ENCODE measurements at places on chromosomes 4 and X. TPM values are rescaled to one million over a fixed set of nuclear protein-coding genes. Genes with fewer than 3 reads are reported as not detected.

SMIM43 gene
- under 0.01 TPM for total RNA-seq

SYTL4 gene
- 0.77 TPM for total RNA-seq

GRCh38 chr4:90994851-90995574, 867.8 kb downstream of the CCSER1 start:
- DNase-seq: no peak

PPP4R3C gene
- not detected for total RNA-seq

DNA sequence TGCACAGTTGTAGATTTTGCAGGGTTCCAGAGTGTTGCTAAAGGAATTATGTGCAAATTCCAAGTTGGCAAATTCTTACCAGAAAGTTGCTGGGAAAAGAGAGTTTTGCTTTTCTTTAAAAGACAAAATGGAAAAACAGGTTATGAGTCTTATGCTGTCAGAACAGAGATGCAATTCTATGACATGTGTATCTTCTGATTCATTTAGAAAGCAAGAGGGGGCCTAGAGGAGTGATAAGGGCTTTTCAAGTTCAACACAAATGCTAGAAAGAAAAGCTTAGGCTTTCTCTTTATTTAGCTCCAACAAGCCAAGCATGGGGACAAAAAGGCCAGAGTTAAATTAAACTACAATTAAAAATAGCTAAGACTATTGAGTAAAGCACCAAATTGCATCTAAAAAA, 72.4 kb upstream of the GATB start:
- no peak for DNase-seq

DNA sequence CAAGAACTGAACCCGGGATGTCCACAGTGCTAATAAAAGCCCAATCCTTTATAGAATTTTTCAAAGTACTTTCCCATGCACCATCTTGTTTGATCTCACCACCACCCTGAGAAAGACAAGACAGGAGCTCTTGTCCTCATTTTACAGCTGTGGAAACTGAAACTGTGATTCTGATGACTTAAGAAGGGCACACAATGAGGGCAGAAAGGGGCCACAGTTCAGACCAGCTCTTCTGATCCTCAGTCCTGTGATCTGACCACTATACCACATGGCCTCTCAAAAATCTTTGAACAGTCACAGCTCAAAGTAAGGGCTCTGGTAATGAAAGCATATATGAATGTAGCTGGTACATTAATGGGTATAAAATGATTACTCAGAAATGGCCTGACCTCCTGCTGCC, 127.3 kb upstream of the CPEB2 start:
- no peak for DNase-seq

DNA sequence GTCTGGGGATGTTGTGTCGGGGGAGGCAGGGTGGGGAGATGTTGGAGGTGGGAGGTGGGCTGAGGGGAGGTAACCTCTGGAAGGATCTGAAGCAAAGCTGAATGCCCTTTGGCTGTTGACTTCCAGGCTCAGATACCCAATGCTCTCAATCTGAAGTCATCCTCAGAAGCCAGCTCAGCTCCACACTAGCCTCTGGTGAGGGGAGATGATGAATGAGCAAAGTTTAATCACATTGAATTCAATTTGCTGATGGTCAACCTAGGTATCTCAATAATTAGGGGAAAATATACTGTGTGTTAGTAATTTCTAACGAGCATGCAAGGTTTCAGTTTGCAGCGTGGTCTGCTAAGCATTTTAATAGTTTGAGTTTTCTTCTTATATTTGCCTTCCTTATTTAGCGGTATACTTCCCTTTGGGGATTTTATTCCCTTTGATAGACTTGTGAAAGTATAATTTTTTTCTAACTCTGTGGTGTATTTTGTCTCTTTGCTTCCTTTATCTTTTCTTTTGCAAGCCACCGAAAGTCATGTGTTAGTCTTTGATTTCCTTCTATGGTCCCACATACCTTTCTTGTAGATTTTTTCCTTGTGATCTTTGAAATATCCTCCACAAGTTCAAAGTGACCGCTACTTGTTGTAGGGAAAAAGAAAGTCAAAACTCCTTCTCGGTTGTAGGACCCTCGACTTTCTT, 146.3 kb upstream of the LEF1 start:
- DNase-seq: no peak

ARX gene
- total RNA-seq: not detected

- DNase-seq: peak; percentile 81
These were observed 7.4 kb downstream of the SNCA start for GRCh38 chr4:89829470-89830138.

DNA sequence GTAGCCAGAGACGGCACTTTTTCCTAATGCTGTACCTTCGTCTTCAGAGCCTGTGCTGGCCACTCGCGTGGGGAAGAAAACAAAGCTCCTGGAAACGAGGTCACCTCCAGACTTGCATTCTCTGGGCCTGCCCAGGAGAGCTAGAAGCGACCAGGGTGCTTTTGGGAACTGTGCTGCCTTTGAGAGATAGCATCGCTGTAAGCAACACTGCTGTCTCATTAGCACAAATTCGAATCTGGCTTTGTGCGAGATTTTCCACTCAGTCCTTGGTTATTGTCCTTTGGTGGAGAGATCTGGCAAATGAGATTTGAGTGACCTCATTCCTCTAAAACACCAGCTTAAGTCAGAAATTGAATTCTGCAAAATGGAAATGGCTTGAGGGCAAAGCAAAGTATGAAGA, 66.1 kb upstream of the TLR3 start:
- DNase-seq: no peak

ASB9 gene
- not detected for total RNA-seq

TAF9B gene
- 3.8 TPM for total RNA-seq

CXCL11 gene
- not detected for total RNA-seq

DNA sequence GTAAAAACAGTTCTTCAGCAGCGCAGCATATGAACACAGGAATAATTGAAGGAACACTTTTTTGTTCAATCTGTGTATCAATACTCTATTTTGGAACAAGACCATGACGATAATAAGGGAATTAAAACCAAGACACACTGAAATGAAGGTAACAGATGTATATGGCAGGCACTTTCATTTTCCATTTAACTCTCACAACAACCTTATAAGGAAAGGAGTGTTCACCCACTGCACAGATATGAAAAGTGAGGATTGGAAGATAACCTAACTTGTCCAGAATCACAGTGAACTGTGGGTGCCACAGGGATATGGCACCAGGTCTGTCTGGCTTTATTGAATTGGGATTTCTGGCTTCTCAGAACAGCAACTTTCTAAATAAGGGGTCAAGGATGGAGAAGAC, 153.3 kb downstream of the MID1IP1 start:
- no peak for DNase-seq

- peak; percentile 19 for DNase-seq
These were observed 29.5 kb downstream of the DMP1 start for GRCh38 chr4:87679449-87680169.

VCX3B gene
- 0.26 TPM for total RNA-seq

DNA sequence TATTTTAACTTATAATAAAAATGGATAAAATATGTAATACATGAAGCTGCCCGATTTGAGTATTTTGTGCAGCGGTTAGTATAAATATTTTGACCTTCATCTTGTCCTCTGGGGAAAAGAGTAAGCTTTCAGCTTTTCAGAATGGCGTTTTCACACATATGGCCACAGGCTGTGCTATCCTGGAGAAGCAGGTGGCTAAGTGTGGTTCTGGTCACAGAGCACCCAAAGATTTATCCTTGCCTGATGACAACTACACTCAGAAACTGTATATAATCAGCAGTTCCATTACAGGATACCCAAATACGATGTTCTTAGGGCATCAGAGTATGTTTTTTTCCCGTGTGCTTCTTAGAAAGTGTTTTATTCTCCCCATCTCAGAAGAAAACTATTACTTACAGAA, 42.3 kb upstream of the ANK2 start:
- DNase-seq: no peak

- no peak for DNase-seq
These were observed 103.9 kb upstream of the RAB40AL start for GRCh38 chrX:102833136-102833535.

GRCh38 chr4:111960241-111960667, 185.0 kb upstream of the FAM241A start:
- peak; percentile 31 for DNase-seq

All from bronchial epithelial cell (primary cell).